ENCODE measurements at places on chromosomes 13 and 19.

GRCh38 chr19:47186446-47187334 lies 44.3 kb downstream of the BBC3 start:
- DNase-seq = no peak

DNA sequence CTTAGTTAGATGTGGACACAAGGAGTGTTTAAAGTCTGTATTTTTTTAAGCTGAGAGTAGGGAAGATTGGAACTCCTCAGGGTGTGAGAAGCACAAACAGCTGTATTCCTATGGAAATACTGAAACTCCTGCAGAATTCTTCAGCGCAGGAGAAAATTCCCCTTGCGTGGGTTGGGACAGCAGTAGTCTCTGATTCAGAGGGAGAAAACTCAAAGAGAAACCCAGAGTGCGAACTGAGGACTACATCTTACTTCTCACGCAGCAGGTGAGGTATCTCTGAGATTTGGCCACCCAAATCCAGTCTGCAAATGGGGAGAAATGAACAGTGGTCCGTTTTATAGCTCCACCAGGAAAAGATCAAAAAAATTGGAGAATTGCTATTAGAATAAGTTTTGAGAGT lies 60.9 kb downstream of the FRY start:
- DNase-seq = no peak

GRCh38 chr19:1082928-1083816 lies 12.0 kb downstream of the POLR2E start:
- DNase-seq = no peak

- DNase-seq = no peak
Observed at GRCh38 chr19:18672606-18673337, 10.7 kb upstream of the CRTC1 start.

DNA sequence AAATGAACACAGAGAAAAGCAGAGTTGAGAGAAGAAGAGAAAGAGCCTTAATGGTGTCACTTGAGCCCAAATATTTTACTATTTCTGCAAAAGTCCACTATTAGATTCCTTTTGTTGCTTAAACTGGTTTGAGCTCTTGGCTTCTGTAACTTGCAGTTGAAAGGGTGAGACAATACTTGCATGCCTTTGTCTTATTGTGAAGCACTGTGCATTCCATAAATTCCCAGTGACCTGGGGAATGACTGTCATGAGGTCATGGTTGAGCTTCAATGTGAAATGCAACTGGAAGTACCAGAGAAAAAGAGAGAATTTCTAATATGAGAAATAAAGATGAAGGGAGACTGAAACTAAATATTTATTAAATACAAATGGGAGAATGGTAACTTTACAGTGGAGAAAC lies 310.9 kb downstream of the TDRD3 start:
- no peak for DNase-seq

- DNase-seq = no peak
Observed at GRCh38 chr19:48719263-48720171, at the start of gene MAMSTR. TSS of gene MAMSTR (minus strand) at chr19:48719725. CDS start at chr19:48719031, 694 bp downstream.

GRCh38 chr13:36131222-36131930 lies at the start of gene DCLK1:
TSS of gene DCLK1 (minus strand) at chr13:36131382.
- no peak for DNase-seq

DNA sequence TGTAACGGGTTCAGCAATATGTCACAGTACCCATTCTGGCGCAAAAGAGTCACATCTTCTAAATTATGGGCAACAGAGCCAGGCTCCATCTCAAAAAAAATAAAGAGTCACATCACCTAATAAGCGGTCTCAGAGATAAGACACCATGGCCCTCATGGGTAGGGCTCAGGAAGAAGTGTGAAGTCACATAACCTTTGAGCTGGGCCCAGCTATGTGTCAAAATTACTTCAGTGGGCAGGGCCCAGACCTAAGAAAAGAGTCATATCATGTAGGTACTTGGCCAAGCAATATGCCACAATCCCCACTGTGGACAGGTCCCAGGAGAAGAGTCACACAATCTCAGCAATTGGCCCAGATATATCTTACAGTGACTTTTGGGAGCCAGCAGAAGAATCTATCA lies 11.4 kb upstream of the ZNF91 start:
- no peak for DNase-seq

- peak; percentile 64 for DNase-seq
Observed at GRCh38 chr13:45325806-45326205, 15.2 kb downstream of the TPT1 start.

GRCh38 chr19:55491546-55492360 lies 3.5 kb downstream of the SSC5D start:
- peak; percentile 70 for DNase-seq

- DNase-seq = no peak
Observed at GRCh38 chr13:74705438-74705837, 571.2 kb upstream of the KLF12 start.

DNA sequence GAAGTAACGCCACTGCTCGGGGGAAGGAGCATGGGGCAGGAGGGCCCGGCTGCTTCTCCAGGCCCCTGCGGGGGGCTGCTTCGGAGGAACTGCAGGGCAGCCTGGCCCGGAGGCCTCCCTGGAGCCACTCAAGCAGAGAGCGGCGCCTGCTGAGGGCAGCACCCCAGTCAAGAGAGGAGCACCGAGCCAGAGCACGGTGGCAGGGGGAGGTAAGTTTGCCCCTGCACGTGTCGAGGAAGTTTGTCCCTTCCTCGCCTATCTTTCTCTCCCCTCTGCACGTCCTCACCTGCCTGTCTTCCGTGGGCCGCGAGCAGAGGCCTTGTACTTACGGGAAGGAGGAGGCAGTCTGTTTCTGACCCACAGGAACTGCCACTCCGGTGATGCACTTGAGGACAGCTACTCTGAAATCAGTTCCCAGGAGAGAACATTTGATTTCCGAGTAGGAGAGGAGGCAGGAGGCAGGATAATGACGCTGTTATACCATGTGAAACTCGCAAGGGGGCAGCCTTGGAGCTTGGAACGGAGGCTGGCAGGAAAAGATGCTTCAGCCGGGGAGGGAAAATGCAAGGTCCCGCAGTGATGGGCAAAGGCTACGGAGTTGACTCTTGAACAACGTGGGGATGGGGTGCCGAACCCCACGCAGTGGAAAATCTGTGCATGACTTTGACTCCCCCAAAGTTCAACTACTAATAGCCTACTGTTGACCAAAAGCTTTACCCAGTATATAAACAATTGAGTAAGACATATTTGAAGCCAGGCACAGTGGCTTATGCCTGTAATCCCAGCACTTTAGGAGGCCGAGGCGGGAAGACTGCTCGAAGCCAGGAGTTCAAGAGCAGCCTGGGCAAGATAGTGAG lies 5.0 kb downstream of the FFAR1 start:
- peak; percentile 57 for DNase-seq

DNA sequence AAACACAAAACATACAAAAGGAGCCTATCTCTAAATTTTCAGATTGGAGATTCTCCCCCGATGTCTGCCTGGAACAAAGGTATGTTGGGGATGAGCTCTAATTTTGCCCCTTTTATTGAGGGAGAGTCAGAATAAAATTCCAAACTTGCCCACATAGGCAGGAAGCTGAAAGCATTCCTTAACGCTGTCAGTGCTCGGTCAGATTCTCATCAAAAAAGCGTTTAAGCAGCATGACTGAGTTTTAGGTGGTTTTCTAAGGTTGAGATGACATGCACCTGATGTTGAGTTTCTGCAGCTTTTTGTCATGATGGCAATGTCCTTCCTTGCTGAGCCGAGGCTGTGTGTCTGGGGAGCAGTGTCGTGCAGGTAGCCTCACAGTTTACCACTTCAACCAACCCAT lies 48.4 kb upstream of the MEDAG start:
- no peak for DNase-seq

DNA sequence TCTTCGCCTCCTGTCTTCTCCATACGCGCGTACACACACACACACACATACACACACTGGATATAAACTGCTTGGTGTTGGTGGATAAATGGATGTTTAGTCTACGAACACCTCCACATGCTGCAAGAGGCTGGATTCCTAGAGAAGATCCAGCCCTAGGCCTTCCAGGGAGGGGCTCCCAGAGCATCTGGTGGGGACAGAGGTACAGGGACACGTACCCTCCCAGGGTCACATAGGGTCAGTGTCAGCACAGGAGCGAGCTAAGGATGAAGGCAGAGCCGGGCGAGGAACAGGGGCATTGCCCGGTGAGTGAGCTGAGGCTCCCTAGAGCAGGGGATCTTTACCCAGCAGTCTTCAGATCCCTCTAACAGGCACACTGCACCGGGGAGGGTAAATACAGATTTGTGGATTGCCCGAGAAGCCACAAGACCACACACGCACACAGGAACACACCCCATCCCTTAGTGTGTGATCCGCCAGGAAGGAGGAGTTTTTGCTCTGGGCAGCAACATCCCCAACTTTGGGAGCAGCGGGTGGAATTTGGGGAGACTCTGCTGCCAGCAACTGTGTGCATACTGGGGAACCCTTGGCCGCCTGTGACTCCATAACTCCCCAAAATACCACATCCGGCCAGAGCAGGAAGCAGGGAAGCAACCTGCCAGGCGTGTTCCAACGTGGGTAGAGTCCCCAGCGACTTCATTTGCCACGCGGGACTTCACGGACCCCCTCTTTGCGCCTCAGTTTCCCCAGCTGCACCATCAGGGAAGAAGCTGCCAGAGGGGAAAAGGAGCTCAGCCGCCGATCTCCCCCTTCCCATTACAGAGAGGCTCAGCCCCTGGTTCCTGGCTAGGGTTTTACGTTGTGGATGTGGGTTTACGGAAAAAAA lies 5.8 kb upstream of the TLE2 start:
- DNase-seq = peak; percentile 66

GRCh38 chr19:8608941-8609278 lies 1.6 kb downstream of the ADAMTS10 start:
- DNase-seq = no peak

- DNase-seq = no peak
Observed at GRCh38 chr19:821231-821824, 427 bp downstream of the PLPPR3 start.

- no peak for DNase-seq
Observed at GRCh38 chr13:42106998-42107397, 58.5 kb downstream of the DGKH start.

GRCh38 chr13:25886438-25887214 lies 165.2 kb downstream of the SHISA2 start:
- DNase-seq = peak; percentile 52

- DNase-seq = no peak
Observed at GRCh38 chr19:21587117-21587461, 81.7 kb downstream of the ZNF429 start.

- DNase-seq = no peak
Observed at GRCh38 chr13:80496721-80497397, 155.9 kb upstream of the SPRY2 start.

DNA sequence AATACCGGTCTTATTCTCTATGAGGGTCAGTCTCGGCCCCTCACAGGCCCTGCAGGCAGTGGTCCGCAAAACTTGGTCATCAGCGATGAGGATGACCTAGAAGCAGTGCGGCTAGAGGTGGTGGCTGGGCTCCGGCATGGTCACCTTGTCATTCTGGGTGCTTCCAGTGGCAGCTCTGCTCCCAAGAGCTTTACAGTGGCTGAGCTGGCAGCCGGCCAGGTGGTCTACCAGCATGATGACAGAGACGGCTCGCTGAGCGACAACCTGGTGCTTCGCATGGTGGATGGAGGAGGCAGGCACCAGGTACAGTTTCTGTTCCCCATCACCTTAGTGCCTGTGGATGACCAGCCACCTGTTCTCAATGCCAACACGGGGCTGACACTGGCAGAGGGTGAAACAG lies 1.8 kb downstream of the FREM2 start:
- DNase-seq = no peak

DNA sequence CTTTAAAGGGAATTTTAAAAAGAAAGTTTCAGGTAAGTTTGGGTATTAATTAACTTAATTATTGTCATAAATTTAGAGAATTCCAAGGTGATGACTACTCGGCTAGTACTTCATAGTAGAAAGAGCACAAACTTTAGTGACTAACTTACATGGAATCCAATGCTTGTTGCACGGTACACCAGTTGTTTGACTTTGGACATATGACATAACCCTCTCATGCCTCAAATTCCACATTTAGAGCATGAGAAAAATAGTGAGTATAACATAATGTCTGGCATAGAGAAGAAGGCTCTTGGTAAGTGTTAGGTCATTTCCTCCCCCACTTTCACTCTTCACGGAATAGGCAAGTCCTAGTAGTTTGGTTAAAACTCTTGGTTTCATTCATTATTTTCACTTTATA lies 1249.4 kb upstream of the SLC10A2 start:
- peak; percentile 97 for DNase-seq

GRCh38 chr19:51368366-51369282 lies at the start of gene CLDND2:
TSS of gene CLDND2 (minus strand) at chr19:51369003. CDS start at chr19:51368577, 426 bp downstream.
- DNase-seq = no peak

DNA sequence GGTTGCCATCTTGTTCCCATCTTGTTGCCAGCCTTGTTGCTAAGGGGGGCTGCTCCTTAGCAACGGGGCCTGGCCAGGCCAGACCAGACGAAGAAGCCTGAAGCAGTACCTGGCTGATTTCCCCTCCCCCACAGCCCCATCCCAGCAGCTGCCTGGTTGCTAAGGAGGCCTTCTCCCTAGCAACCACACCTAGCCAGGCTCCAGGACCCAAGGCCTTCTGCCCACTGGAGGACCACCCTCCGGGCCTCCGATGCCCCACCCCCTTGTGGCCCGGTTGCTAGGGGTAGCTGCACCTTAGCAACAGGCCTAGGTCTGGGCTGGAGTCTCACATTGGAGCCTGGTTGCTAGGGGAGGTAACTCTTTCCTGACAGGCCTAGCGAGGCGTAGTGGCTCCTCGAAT lies 3.9 kb downstream of the PRRG2 start:
- no peak for DNase-seq

DNA sequence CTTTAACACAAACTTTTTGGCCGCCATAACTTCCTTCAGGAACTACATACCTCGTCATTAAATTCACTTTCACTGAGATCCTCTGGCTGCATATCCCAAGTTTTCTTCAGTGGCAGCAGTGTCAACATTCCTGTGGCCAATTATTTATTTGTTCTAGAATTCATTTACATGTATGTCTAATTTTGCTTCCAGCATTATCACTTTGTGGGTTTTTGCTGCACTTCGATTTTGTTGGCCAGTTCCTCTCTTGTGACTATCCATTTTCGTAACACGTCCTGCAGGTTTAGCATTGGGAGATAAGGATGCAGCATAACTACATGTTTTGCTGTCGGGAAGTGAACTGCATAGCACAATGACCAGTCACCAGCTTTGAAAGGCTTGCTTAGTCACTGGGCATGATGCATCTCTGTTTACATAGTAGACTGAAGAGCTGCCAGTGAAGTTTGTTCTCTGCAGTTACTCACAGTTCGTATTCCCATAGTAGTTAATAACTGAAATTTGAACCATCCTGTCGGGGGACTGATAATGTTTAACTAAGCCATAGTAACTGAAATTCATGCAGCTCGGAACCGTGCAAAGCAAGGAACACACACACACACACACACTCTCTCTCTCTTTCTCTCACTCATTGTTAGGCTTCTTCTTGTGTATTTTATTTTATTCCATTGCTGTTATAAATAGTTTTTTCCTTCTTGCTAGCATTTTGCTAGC lies 28.3 kb downstream of the ZNF507 start:
- peak; percentile 98 for DNase-seq

Data from NCI-H226 (cell line).